Brain microvascular endothelial cell (primary cell): ENCODE measurements at places on chromosomes 6 and 20.

GRCh38 chr20:32569380-32570305, 15.5 kb downstream of the NOL4L start:
- no peak for DNase-seq

DNA sequence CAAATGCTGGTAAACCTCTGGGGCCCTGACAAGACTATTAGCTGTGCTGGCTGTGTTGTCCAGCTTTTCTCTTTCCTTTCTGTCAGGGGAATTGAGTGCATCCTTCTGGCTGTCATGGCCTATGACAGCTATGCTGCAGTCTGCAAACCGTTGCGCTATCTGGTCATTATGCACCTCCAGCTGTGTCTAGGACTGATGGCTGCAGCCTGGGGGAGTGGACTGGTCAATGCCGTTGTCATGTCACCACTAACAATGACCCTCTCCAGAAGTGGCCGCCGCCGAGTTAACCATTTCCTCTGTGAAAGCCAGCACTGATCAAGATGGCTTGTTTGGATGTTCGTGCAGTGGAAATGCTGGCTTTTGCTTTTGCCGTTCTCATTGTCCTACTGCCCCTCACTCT, 20.3 kb downstream of the OR2B6 start:
- no peak for DNase-seq

- DNase-seq, result no peak
These were observed 4.4 kb upstream of the ARFGAP1 start for GRCh38 chr20:63268256-63268655.

DNA sequence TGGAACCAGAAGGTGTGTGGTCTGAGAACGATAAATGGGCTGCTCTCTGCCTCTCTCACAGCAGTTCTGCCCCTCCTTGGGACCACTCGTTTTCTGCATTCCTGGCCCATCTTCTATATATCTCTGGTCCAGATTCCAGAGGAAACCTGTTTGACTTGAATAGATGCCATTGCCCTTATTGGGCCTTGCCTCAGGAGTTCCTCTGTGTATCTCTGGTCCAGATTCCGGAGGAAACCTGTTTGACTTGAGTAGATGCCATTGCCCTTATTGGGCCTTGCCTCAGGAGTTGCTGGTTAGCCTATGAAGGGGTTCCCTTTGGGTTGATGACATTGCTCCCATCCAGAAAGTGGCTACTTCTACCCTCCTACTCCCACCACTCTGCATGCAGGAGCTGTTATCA, 189.4 kb downstream of the SLC16A10 start:
- DNase-seq, result no peak
